ENCODE measurements at places on chromosomes 4 and X. TPM values are rescaled to one million over a fixed set of nuclear protein-coding genes. Genes with fewer than 3 reads are reported as not detected.

GRCh38 chrX:154526901-154527675 is 11.1 kb upstream of the FAM3A start:
- H3K27me3 ChIP-seq, result no peaks in the 10 kb centered on the region
- peak overlapping the region; percentile 41 for H3K4me3 ChIP-seq
- H3K4me1 ChIP-seq, result peaks cover 9% of the 10 kb centered on the region
- peak overlapping the region; percentile 60 for H3K27ac ChIP-seq
- DNase-seq, result peak; percentile 82

DNA sequence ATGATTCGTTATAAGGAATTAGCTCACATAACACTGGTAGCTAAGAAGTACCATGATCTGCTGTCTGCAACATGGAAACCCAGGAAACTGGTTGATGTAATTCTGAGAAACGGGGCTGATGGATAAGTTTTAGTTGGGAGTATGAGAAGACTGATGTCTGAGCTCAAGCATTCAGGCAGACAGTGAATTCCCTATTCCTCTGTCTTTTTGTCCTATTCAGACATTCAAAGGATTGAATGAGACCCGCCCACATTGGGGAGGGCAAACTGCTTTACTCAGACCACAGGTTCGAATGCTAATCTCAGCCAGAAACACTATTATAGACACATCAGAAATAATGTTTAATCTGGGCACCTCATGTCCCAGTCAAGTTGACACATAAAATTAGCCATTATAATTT is 515.5 kb downstream of the STPG2 start:
- no peaks in the 10 kb centered on the region for H3K4me1 ChIP-seq
- H3K27me3 ChIP-seq, result no peaks in the 10 kb centered on the region
- no peaks in the 10 kb centered on the region for H3K36me3 ChIP-seq

GRCh38 chr4:104490770-104491480 is 3.8 kb downstream of the CXXC4 start:
- peak overlapping the region; percentile 36 for H3K27ac ChIP-seq
- H3K4me1 ChIP-seq, result peaks cover 9% of the 10 kb centered on the region
- peak; percentile 80 for DNase-seq
- no peaks in the 10 kb centered on the region for H3K36me3 ChIP-seq
- H3K27me3 ChIP-seq, result peaks cover 14% of the 10 kb centered on the region
- H3K4me3 ChIP-seq, result peak overlapping the region; percentile 60

DNA sequence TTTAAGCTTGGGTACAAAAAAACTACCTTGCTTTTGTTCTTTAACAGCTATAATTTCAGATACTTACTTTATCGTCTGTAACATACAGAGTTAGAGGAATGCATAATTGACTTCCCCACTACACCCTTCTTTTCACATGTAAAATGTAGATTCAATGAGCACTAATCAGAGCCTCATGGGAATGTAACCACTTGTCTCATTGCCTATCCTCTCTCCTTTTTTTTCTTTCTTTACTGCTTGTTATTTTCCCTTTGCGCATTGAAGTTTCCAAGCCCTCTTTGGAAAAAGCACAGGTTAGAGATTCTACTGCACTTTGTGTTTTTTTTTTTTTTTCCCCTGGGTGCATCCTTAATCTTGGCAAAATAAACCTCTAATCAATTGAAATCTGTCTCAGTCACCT is 965.1 kb upstream of the PABPC4L start:
- DNase-seq, result no peak
- no peaks in the 10 kb centered on the region for H3K27me3 ChIP-seq
- no peaks in the 10 kb centered on the region for H3K4me1 ChIP-seq
- H3K36me3 ChIP-seq, result no peaks in the 10 kb centered on the region

- no peaks in the 10 kb centered on the region for H3K36me3 ChIP-seq
- peaks cover 23% of the 10 kb centered on the region for H3K27me3 ChIP-seq
- DNase-seq, result no peak
- H3K27ac ChIP-seq, result no peak overlapping the region
Measured at GRCh38 chr4:187992971-187993370, 2.6 kb upstream of the ZFP42 start.

DNA sequence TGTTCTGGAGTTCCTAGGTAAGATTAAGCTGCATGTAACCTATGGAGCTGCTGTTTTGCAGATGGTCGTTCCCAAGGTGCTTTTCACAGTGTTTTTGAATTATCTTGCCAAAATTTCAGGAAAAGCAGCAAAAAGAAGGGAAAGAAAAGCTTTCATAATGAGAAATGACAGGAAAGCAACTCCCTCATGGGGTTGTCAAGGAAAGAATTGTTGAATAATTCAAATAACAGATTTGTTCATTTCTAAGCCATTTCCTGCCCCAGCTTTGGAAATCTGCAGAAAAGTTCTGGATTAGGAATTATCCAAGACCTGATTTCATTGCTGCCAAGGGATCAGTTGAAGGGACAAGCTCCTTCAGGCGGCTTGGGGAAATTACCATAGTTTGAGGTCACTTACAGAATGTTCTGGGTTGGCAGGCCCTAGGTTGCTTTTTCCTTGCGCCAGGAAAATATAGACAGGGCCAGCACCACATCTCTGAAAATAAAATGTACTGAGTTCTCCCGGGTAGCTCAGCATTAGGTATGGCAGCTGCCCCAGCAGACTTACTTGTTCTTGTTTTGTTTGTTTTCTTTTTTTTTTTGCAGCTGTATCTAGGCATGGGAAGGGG is 354.7 kb downstream of the STIM2 start:
- no peak overlapping the region for H3K27ac ChIP-seq
- H3K36me3 ChIP-seq, result no peaks in the 10 kb centered on the region
- no peak overlapping the region for H3K4me3 ChIP-seq
- no peak for DNase-seq

DNA sequence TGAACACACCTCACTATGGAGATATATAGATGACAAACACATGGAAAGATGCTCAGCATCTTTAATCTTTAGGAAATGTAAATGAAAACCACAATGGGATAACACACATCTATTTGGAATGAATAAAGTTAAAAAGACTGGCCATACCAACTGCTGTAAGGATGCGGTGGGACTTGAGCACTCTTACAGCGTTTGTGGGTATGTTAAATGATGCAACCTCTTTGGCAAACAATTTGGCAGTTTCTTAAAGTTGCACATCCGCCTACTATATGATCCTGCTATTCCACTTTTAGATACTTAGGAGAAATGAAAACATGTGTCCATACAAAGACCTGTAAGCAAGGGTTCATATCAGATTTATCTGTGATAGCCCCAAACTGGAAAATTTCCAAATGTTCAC is 50.7 kb downstream of the MRPL1 start:
- H3K27me3 ChIP-seq, result no peaks in the 10 kb centered on the region
- H3K4me1 ChIP-seq, result no peaks in the 10 kb centered on the region
- H3K27ac ChIP-seq, result no peak overlapping the region
- no peak overlapping the region for H3K4me3 ChIP-seq

DNA sequence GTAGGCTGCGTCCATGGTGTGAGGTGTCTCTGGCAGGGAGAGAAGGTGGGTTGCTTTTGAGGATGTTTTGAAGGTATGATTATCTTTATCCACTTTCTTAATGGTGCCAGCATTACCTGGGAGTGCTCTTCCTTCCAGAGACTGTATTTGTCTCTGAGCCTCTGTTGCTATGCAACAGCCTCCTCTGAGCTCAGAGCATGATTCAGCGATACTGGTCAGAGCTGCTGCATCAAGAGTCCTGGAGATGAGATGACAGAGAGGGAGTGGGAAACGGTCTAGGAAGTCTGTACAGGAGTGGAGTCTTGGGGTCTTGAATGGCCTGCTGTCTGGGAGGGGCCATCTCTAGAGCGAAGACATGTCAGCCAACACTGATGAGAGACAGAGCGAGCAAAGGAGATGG is 104.4 kb upstream of the RAB40AL start:
- H3K36me3 ChIP-seq, result no peaks in the 10 kb centered on the region
- no peaks in the 10 kb centered on the region for H3K4me1 ChIP-seq
- no peak overlapping the region for H3K4me3 ChIP-seq
- H3K27me3 ChIP-seq, result no peaks in the 10 kb centered on the region
- no peak overlapping the region for H3K27ac ChIP-seq

DNA sequence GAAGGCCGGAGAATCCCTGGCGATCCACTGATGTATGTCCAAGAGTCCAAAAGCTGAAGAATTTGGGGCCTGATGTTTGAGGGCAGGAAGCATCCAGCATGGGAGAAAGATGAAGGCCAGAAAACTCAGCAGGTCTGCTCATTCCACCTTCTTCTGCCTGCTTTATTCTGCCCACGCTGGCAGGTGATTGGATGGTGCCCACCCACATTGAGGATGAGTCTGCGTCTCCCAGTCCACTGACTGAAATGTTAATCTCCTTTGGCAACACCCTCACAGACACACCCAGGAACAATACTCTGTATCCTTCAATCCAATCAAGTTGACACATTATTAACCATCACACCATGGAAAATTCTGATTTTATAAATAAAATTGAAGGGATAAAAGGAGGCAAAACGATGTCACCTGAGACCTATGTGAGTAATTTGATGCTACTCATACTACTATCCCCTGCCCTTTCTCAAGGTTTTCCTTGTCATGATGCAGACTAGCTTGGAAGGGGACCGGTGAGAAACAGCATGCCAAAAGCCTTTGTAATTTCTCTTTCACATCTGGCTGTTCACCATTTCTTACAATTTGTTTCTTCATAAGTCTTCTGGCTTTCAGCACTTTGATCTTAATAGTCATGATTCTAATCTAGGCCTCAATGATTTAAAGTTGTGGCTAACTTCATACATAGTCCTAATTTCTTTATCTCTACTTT is 9.7 kb upstream of the PYURF start:
- H3K27ac ChIP-seq, result no peak overlapping the region
- no peak overlapping the region for H3K4me3 ChIP-seq
- H3K36me3 ChIP-seq, result no peaks in the 10 kb centered on the region
- no peaks in the 10 kb centered on the region for H3K4me1 ChIP-seq

GRCh38 chrX:39047174-39047573 is 245.9 kb downstream of the MID1IP1 start:
- H3K4me3 ChIP-seq, result no peak overlapping the region
- H3K36me3 ChIP-seq, result no peaks in the 10 kb centered on the region
- H3K27me3 ChIP-seq, result no peaks in the 10 kb centered on the region
- no peak for DNase-seq
- no peak overlapping the region for H3K27ac ChIP-seq

DNA sequence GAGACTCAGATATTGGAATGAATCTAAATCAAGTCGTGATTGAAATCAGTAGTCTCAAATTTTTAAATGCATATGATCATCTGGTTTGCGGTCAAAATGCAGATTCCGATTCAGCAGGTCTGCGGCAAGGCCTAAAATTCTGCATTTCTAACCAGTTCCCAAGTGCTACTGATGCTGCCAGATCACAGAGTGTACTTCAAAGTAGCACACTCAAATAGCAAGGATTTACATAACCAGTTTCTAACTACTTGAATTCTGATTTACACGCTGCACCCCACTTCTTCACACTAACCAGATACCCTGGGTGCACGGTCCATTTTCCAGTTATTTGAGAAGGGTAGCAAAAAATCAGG is 752 bp downstream of the MBTPS2 start:
- peak overlapping the region; percentile 67 for H3K4me3 ChIP-seq
- DNase-seq, result no peak
- H3K27me3 ChIP-seq, result no peaks in the 10 kb centered on the region
- peak overlapping the region; percentile 84 for H3K27ac ChIP-seq

DNA sequence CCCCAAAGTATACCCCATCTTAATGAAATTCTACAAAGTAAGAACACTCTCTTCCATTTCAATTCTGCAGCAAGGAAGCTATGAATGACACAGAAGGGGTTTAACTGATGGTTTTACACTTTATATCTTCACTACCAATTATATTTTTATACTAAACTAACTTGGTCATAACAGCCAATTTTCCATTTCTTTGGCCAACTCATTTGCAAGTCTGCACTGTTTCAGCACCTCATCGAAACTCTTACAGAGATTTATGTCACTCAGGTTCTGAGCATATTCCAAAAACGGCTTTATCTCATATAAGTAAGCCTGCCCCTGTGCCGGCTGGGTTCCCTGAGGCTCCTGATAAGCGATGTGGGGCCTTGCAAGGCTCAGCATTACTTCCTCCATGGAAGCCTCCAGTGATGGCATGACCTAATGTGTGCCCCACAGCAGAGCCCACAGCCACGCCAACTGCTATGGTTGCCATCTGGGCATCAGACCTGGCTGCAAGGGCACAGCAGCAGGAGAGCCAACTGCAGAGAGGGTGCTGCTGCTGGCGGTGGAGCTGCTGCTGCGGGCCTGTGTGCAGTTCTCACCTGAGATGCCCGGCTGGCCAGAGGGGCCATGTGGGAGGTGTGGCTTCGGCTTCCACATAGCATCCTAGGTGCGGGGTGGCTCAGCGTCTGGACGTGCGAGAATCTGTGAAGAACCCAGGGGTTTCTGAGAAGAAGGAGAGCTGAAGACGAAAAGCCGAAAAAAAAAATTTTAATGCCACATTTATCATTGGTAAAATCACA is 13.4 kb upstream of the IBSP start:
- no peak overlapping the region for H3K4me3 ChIP-seq
- no peaks in the 10 kb centered on the region for H3K4me1 ChIP-seq
- no peak overlapping the region for H3K27ac ChIP-seq
- no peak for DNase-seq

DNA sequence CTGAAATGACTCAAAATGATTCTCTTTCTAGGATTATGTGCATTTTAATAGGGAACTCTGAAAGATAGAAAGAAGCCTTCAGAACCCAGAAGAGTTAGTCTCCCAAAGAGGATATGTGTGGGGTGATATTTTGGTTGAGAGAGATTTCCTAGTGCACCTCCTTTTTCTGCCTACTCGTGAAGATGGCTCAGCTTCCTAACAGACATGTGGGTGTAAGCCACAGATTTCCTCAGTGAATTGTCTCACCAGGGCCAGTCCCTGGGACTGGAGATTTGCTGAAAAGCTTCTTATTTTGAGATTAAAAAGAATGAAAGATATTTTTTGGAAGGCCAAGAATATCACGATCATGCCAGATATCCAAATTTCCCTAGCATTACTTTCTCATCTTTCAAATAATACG is 42.8 kb downstream of the MAGEB17 start:
- DNase-seq, result no peak
- no peak overlapping the region for H3K27ac ChIP-seq
- H3K4me3 ChIP-seq, result no peak overlapping the region
- no peaks in the 10 kb centered on the region for H3K4me1 ChIP-seq
- no peaks in the 10 kb centered on the region for H3K36me3 ChIP-seq

DNA sequence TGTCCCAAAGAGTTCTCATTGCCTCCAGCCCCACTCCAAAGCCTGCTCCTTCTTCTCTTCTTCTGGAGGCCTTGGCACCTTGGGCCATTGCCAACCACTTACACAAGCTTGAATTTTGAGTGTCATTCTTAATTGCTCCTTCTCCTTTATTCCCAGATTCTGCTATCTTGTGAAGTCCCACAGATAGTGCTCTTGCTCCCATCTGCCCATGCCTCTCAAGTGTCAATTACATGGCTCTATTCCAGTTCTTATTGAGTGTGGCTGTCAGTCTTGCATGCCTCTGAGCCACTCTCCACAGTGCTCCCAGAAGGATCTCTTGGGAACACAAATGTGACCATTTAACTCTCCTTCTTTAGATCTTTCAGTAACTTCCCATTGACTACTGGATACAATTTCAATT is 117.3 kb upstream of the SFRP2 start:
- no peak overlapping the region for H3K27ac ChIP-seq
- no peaks in the 10 kb centered on the region for H3K4me1 ChIP-seq
- H3K4me3 ChIP-seq, result no peak overlapping the region
- no peaks in the 10 kb centered on the region for H3K27me3 ChIP-seq

GRCh38 chr4:36320117-36320896 is 38.9 kb downstream of the DTHD1 start:
- no peaks in the 10 kb centered on the region for H3K36me3 ChIP-seq
- H3K4me3 ChIP-seq, result no peak overlapping the region
- DNase-seq, result no peak

Gene FAM47B
- not detected for total RNA-seq

Gene IL2
- total RNA-seq, result not detected

Gene XG
- total RNA-seq, result 0.41 TPM

Gene NDNF
- 108 TPM for total RNA-seq

Gene ZNF711
- total RNA-seq, result 1.2 TPM

Gene FAAH2
- 6.1 TPM for total RNA-seq

Gene SLC34A2
- total RNA-seq, result 2,258 TPM

Measured in lower lobe of right lung (tissue), 2 donors.